ENCODE measurements at places on chromosomes 2 and 18.

GRCh38 chr18:66300141-66300540 lies 303.7 kb downstream of the CDH19 start:
- DNase-seq, result no peak

GRCh38 chr2:11622611-11623010 lies 47.4 kb downstream of the NTSR2 start:
- no peak for DNase-seq

DNA sequence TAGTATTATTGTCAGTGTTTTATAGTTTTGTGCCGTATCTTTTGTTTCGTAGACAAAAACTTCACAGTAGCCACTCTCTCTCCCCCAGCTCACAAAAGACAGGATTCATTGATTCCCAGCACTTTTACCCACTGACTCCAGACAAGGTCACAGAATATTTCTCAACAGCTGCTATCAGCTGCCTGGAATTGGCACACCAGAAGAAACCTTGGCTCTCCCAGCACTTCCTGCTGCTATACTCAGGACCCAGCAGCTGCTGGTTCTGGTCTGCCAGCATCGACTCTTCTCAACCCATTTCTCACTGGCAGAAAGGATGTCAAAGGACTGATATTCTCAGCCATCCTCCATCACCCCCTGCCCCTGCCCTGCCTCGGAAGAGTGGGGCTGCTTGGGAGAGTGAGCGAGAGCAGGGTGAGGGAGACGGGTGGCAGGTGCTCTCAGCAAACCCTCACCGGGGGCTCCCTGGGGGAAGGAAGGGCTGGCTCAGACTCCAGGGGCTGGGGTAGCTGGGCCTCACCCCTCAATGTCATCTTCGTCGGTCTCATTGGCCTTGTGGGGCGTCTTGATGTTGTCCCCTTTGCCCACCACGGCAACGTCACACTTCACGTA lies 6.1 kb upstream of the OTOF start:
- DNase-seq, result no peak

- DNase-seq, result no peak
Observed at GRCh38 chr18:2303517-2304238, 267.6 kb downstream of the METTL4 start.

GRCh38 chr18:39299152-39299551 lies 1733.6 kb upstream of the CELF4 start:
- no peak for DNase-seq

GRCh38 chr2:31998731-31999383 lies 12.0 kb downstream of the MEMO1 start:
- no peak for DNase-seq

DNA sequence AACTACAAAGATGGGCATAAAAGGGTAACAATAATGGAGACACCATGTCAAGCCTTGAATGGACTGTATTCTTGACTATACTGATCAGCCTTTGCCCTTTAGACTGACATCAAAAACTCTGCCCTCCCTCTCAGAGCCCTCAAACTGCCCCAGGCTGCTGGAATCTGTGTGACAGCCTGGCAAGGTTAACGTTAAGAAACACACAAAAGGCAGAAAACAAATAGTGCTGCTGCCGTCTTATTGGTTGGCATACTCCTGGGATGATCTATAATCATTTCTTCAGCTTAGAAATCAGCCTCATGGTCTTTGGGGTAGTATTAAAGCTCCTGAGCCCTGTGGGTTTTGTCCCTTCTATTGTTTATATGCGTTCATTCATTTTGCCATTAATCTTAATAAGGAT lies 338.0 kb downstream of the DCC start:
- DNase-seq, result no peak

- DNase-seq, result no peak
Observed at GRCh38 chr2:52238782-52239181, 1206.8 kb upstream of the NRXN1 start.

DNA sequence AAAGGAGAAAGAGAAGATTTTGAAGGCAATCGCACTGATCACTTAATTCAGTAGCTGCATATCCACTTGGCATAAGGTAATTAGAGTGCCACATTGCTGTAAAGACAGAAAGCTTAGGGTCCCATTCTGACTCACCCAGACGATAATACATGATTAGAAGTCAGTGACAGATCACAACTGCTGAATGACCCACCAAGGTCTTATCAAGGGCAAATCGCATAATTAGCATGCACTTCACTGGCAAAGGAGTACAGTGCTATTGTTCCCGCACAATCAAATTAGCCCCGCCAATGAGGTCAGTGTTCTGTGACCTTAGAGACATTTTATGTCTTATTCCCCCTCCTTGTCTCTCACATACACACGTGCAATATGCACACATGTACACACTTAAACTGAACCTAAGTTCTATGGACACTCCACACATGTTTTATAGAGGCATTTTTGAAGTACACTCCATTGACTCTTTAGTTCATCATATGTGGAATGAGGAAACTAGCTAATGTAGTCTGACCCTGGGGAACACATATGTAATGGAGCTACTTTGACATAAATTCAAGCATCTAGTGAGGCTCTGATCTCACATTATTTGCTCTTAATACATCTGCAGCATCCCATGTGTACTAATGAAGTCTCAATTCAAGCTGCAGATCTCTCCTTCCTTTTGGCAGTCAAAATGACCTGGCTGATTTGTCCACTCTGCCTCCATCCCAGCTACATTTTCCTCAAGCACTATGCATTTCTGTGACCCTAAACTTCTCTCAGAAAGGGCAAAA lies 673.8 kb upstream of the FANCL start:
- DNase-seq, result no peak

- DNase-seq, result no peak
Observed at GRCh38 chr2:173150087-173150486, 74.4 kb downstream of the MAP3K20 start.

DNA sequence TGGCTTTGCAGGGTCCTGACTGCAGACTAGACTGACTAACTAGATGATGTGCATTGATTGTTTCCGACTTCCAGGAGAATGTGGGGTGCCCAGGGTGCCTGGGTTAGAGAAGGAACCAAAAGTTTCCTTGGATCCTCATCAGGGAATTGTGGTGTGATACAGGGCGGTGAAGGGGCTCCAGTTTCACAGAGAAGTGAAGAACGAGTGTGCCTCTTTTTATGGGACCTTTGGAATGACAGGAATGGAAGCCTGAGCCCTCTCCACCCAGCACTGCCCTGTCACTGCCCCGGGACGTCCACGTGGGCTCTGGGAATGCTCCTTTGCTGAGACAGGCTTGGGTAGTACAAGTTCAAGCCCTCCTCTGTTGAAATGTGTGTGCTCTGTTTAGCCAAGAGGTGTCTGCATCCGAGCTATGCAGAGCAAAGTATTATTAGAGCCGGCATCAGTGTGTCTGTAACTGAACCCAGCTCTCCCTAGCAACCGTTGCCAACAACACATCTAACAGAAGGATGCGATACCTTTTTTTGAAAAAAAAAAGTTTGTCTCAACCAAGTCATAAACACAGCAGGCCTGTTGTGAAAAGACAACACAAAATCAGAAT lies 183.6 kb downstream of the SMAD7 start:
- DNase-seq, result no peak

DNA sequence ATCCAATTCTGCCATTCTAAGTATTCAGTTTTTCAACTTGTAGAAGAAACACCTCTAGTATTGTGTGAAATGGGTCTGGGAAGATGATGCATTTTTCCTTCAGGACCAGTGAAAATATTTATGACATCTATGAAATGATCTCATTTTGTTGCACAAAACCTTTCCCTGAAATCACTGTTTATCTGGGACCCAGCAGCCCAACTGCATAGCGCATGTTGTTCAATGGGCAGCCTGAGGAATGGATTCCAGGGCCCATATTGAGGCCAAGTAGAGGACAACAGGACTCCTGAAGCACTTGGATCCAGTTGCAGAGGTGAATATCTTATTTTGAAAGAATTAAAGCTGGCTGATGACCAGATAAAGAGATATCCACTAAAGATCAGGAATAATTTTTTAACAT lies 7.3 kb downstream of the RBMS1 start:
- no peak for DNase-seq

- no peak for DNase-seq
Observed at GRCh38 chr2:17626986-17627385, 86.5 kb downstream of the VSNL1 start.

All from effector memory CD4-positive, alpha-beta T cell (primary cell).